Osteoblast (primary cell): ENCODE measurements at places on chromosomes 2 and 18.

GRCh38 chr2:4073026-4073569, 369.7 kb downstream of the DCDC2C start:
- DNase-seq, result no peak

GRCh38 chr2:231786177-231786916, at the start of gene COPS7B:
TSS of gene COPS7B (plus strand) at chr2:231786445. CDS start at chr2:231788571, 2,126 bp downstream.
- peak; percentile 94 for DNase-seq

GRCh38 chr2:143087033-143087432, 42.2 kb upstream of the ARHGAP15 start:
- no peak for DNase-seq

- DNase-seq, result peak; percentile 25
Measured at GRCh38 chr2:169961911-169962310, 134.7 kb downstream of the UBR3 start.
